Activated naive CD4-positive, alpha-beta T cell treated with anti-CD3 and anti-CD28 coated beads, Interleukin-2, amount 10 ng/mL, durations not matched to agents 5 hours and 36 hours (primary cell): ENCODE measurements at places on chromosomes 4 and X. TPM values are rescaled to one million over a fixed set of nuclear protein-coding genes. Genes with fewer than 3 reads are reported as not detected.

Gene VEGFC
- total RNA-seq: not detected

Gene UNC5C
- total RNA-seq: not detected

Gene ERCC6L
- total RNA-seq: 7.8 TPM

Gene GPR34
- total RNA-seq: not detected

Gene MAGEA9B
- total RNA-seq: not detected

Gene DIPK2B
- not detected for total RNA-seq

Gene RAB33A
- total RNA-seq: 21.3 TPM

Gene DUX4
- not detected for total RNA-seq
